ENCODE measurements at places on chromosomes 3 and 15.

DNA sequence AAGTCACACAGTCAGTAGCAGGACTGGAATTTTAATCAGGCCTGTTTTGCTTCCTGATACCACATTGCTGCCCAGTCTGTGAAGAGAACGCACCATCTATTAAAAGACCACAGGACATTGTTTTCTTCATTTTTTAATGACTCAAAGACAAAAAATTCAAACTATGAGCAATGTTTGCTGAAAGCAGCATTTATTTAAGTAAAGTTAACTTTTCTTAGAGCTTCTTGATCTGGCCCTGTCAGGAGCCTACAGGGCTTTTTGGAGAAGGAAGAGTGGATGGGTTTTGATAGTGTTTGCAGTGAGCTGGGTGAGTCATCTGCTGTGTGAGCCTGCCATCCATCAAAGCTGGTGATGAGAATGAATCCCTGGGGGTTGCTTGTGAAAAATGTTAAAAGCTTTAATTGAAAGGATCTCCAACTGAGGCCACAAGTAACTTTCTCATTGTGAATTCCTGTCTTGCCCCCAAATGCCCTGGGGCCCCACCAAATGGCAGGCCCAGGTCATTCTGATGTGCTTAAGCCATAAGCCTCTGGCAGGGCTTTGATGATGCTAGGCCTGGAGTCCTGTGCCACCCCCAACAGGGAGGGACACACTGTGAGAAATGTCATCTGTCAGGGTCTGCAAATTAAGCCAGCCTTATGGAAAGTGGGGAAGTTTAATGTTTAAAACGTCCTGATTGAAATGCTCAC lies 136.2 kb upstream of the PFN2 start:
- DNase-seq: peak; percentile 64

DNA sequence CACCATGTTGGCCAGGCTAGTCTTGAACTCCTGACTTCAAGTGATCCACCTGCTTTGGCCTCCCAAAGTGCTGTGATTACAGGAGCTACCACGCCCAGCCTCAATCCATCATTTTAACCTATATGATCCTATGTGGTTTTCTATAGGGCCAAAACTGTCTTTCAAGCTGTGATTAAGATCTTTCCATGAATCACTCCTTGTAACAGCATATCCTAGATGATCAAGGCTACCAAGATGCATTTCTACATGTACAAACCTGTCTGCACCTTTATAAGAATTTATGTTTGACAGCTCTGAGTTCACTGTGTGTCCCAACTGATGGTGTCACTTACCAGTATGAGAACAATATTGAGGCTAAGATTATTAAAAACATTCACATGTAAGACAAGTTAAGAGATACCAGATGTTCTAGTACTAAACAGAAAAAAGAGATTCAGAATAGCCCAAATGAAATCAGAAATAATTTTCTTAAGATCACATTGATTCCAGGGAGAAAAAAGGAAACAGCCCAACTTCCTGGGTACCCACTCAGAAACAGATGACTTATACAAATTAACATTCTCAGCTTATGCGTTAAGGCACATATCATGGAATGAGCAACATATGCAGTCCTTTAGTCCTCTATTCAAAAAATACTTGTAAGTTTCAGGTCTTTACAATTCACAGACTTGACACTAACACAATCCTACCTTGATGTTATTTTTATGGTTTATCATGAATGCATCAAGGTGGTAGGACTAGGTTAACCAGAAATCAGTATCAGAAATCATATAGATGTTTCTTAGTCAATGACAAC lies 24.8 kb upstream of the PPIB start:
- DNase-seq: no peak

DNA sequence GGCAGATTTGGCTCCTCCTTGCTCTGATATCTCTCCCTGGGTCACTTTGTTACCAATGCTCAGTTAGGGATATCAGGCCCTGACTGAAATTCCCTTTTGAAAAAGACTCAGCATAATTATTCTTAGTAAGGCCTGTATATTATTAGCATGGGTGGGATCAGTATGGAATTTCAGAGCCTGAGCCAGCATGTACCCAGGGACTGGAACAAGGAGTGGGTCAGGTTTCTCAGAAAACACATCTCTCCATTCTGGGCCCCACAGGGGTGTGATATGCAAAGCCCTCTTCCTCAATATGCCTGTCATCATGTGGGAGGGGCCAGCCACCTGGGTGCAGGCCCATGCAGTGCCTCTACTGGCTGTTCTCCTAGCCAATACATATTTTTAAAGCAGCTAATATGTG lies 423.2 kb downstream of the EPHB1 start:
- no peak for DNase-seq

DNA sequence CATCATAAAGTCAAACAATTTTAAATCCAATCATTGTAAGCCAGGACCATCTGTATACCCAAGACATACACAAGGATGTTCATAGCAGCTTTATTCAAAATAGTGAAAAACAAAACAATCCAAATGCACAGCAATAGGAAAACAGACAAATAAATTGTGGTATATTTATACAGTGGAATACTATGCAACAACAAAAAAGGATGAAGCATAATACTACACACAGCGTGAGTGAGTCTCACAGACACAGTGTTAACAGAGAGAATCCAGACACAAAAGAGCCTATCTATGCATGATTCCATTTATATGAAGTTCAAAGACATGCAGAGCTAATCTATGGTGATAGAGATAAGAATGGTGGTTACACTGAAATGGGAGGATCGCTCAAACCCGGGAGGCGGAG lies 5.6 kb upstream of the MUC20 start:
- no peak for DNase-seq

DNA sequence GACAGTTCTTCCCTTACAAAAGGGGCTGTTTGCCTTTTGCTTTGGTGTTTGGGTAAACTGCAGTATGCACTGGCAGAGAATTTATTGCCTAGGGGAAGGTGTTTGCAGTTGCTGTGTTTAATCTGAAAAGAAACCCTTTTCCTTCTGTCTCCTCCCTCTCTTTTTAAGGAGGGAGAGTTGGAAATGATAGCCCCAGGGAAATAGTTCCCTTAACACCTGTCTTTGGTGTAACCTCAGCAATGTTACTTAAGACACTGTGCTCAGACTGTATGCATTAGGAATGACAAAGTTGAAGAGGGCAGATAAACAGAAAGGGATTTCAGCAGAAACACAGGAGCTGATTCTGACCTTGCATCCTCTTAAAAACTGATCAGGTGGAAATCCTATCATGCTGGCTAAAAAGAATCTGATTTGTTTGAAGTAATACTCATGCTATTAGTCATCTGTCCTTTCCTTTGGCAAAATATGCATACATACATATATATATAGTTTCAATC lies 125.4 kb downstream of the TP63 start:
- peak; percentile 20 for DNase-seq

DNA sequence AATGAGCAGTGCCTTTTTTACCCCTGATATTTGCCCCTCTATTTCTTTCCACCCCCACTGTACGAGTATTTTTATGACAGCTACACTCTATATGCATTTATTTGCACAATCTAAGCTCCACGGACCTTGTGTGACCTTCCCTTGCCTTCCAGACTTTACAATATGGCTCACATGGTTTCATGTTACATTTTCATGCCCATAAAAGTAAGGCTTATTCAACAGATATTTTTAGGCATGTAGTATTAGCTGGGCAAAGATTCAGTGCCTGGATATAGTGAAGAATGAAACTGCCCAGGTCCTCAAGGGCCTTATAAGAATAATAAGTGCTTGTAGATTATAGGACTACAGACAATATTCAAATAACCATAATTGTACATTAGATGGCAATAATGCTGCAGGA lies 481.9 kb upstream of the CNTN4 start:
- no peak for DNase-seq
